Dermis blood vessel endothelial cell (primary cell): ENCODE measurements at places on chromosomes 2 and 18.

DNA sequence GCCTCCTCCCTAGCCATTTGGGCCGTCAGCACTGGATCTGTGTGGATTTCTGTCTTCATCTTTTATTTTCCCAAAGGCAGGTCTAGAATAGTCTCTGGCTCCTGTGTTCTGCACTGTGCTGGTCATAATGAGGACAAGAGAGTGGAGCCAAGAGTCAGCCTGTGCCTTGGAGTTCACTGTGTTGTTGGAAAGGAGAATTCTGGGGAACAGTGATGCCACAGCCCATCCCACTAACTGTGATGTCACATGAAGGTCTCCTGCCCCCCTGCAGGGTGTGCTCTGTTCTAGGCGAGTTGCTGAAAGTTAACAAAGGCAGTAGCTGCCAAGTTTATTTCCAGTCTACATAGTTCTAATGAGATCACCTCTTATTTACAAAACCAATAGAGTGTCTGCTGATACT lies 248.5 kb downstream of the TPGS2 start:
- no peak for DNase-seq

DNA sequence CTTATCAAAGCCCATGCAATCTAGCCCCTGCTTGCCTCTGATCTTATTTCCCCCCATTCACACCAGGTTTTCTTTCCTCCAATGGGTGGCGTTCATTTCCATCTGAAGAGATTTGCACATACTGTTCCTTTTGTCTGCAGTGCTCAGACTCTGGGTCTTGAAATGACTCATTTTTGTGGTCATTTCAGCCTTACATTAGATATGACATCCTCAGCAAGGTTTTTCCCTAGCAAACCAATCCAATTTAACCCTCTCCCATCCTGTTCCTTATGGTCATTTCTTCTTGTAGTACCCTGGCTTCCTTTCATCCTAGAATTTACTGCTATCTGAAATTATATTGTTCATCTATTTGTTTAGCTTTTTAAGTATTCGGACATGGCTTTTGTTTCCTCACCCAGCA lies 42.5 kb upstream of the SCN1A start:
- no peak for DNase-seq

DNA sequence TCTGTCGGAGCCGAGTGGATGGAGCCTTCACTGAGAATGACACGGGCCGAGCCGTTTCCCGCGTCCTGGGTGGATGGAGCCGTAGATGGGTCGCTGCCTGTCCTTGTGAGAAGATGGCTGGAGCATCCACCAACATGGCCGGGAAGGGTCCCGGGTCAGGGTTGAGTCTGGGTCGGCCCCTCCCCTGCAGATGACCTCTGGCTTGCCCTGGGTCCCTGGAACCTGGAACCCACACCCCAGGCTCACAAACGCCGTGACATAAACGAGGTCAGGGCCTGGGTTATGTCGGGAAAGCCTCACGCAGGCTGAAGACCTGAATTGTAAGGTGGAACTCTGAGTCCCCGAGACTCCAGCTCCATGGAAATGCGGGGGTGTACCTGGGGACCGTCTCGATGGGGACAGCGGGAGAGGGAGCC lies 94.9 kb downstream of the NFATC1 start:
- DNase-seq = no peak

DNA sequence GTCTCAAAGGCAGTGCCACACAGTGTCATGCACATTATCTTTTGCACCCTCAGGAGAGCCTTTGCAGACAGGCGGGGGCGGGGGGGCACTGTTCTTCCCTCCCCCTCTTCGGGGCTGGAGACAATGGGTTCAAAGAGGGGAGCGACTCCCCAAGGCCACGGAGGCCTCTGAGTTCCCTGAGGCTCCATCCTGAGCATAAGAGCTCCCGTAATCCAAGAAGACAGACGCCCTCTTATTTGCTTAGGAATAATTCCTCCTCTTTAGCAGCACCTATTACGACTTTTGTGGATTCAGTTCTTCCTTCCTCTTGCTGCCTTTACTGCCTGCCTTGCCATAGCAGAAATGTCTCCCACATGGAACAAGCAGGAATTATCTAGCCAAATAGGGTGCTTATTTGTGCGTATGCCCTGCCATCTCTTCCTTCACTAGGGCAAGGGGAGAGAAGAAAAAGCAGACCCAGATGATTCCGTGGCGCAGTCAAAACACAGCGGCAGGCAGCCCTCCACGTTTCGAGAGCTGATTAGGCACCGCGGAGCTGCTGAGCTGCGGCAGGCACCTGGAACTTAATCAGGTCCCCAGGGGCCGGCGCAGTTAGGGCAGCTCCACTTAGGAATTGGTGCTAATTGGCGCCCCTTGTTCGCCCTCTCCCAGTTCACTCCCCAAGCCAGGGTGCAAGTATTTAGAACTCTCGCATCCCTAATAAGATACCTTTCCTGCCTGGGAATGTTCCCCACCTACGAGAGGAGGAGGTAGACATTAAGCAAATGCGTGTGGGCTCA lies 233.4 kb upstream of the MYT1L start:
- DNase-seq = no peak

DNA sequence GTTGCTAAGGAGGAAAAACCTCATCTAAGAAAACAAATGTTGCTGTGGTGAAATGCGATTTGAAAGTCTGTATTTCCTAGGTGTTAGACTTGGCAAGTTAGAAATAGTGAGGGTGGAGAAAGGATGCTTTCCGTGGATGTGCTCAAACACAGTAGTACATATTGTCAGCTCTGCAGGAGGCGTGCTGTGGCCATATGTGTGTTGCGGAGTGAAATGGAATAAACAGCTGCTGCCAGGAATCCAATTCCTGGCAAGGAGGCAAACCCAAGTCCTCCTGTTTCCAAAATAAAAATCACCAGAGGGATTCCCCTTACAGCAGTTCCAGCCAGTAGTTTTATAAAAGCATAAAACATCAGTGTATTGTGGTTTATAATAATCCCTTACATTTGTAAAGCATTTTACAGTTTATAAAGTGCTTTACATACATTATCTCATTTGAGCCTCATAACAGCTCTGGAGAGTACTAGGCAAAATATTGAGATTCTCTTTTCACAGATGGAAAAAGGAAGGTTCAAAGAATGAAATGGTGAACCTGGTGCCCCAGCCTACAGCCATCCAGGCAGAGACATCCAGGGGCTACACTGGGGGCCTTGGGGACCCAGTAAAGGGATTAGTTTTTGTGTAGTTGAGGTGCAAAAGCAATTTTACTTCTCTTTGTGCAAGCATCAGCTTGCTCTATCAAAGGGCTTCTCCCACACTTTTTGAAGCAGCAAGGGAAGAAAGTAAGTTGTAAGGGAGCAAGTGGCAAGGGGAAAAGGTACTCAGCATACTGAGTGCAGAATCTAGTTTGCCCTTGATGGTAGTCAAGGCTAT lies 206.0 kb downstream of the AGPS start:
- DNase-seq = peak; percentile 26

DNA sequence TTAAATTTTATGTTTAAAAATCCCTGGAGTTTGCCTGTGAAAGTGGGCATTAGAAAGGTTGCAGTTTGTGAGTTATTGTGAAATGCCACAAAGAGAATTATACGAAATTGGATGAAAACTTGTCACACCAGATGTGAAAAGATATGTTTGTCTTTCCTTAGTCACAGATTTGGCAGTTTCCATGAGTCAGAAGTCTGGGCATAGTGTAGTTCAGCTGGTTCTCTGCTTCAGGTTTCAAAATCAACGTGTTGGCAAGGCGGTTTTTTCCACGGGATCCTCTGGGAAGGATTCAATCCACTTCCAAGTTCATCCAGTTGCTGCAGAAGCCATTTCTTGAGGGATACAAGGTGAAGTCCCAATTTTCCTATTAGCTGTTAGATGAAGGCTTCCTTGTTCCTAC lies 658.0 kb upstream of the CDH2 start:
- no peak for DNase-seq

DNA sequence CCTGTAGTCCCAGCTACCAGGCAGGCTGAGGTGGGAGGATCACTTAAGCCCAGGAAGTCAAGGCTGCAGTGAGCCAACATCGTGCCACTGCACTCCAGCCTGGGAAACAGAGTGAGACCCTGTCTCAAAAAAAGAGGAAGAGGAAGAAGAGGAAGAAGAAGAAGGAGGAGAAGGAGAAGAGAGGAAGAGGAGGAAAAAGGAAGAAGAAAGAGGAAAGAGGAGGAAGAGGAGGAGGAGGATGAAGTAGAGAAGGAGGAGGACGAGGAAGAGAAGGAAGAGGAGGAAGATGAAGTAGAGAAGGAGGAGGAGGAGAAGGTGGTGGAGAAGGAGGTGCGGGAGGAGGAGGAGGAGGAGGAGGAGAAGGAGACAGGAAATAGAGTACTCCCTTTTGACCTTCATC lies 38.0 kb downstream of the CFAP210 start:
- DNase-seq = no peak
